NCI-H2081 (cell line): ENCODE measurements at places on chromosomes 2 and 18.

- no peak for DNase-seq
Measured at GRCh38 chr18:10081492-10081891, 167.7 kb downstream of the VAPA start.

DNA sequence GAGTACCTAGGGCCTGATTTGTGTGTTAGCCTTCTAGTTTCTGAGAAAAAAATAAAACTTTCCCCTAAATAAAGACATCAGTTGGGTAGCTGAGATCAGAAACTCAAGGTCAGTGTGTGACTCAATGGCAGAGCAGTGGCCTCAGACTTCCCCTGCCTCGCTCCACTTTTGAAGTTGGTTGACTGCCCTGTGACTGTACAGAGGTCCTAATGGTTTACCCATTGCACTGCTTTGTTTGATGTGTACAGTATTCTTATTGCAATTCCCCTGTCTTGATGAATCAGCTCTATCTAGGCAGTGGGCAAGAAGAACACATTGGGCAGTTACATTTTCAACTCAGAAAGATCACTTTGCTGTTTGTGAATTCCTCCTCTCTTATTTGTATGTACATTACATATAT is 315.7 kb downstream of the KCNS3 start:
- DNase-seq: no peak

- DNase-seq: peak; percentile 41
Measured at GRCh38 chr2:103789381-103790095, 1027.7 kb downstream of the TMEM182 start.

DNA sequence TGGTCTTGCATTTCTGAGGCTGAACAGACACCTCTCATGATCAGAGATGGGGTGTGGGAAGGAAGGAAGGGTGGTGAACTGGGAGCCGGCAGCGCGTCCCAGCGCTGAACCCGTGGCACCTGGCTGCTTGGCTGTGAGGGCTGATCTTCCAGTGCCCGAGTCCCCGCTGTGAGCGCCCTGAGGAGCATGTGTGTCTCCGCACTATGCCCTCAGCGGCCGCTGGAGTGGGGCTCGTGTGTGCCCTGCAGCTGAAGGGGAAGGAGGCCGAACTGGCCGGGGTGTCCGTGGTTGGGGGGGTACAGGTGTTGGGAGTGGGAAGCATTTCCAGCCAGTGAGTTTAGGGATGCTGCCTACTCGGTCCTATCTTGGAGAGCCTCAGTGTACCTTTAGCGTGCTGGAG is 82.2 kb downstream of the LDLRAD4 start:
- DNase-seq: no peak

- DNase-seq: no peak
Measured at GRCh38 chr2:214774108-214774507, 35.4 kb downstream of the BARD1 start.

GRCh38 chr2:179106676-179107428 is 56.9 kb upstream of the CCDC141 start:
- DNase-seq: peak; percentile 86
